ENCODE measurements at places on chromosomes 16 and 17.

DNA sequence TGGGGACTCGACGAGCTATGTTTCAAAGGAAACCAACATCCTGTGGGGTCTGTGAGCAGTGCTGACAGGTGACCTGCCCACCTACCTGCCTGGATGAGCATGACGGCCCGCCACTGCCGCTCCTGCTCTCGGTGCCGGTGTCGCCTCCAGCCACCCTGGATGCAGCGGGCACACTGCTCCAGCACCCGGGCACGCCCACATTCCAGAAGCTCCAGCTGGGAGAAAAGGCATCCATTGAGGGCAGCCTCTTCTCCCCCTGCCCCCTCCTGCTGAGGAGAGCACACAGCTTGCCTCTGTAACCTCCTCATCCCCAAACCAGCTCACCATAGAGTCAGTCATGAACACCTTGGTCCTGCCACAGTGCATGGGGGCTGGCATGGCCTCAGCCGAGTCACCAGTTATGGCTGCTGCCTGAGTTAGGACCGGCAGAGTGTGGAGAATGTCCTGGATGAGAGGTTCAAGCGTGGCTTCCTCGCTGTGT is 14.3 kb downstream of the ZNHIT3 start:
- no peak for DNase-seq

- peak; percentile 47 for DNase-seq
Observed at GRCh38 chr17:42846594-42847280, 2.4 kb downstream of the AOC2 start.

GRCh38 chr16:1572673-1573072 is 39.2 kb downstream of the IFT140 start:
- DNase-seq: no peak

DNA sequence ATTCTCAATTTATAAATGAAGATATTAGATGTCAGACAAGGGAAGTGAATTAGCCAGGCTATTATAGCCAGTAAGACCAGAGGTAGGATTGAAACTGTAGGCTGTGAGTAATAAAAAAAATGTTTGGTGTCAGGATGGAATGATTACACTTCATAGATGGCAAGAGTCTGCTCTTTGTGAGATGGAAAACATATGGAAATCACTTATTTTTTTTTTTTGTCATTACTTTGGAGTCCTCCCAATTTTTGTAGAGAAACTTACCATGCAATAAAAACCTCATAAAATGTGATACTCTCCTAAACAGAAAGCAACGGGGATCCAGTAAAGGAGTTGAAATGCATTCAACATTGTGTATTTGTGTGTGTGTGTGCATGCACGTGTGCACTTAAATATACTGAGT is 532.7 kb upstream of the CDH8 start:
- no peak for DNase-seq

GRCh38 chr16:88503374-88503770 is 50.3 kb downstream of the ZFPM1 start:
- peak; percentile 46 for DNase-seq

DNA sequence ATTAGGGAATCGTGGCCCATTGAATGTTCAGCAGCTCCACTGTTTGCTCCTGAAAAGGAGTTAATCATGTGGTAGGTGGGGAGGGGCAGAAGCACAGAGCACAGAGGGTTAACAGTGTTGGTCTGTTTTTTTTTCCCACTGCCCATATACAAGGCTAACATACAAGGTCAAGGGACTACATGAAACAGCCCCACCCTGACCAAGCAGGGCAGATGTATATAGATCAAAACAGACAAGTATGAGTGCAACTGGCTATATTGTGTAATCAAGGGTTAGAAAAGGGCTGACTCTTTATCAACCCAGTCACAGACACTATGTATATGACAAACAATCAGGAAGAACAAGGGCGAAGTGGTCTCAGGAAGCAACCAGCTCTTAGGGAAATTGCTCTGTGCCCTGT is 186.6 kb upstream of the CDH11 start:
- DNase-seq: no peak

DNA sequence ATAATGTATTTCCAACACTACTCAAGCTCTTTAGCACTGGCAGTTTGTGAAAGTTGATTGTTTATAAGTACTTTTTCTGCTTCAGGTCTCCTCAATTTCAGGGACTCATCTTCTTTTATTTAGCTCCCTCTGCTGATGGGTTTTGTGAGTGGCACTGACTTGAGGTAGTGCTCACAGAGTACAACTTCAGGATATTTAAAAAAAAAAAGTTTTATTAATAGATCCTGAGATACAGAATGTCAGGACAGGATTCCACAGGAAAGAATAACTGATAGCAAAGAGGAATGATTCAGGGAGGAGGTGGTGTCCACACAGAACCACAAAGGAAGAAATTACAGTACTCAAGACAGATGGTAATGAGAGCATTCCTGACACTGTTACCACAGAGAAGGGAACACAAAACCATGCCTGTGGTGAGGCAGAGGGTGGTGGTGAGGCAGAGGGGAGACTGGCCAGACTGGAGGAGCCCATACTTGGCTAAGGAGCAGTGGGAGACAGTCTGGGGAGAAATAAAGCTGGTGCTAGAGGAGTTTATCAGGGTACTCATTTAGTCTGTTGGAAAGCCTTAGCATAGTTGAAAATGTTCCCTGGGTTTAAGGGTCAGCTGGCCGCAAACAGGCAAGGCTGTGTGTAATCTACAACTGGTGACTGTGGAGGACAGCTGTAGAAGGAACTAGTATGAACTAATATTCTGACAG is 63.7 kb downstream of the SPAG9 start:
- peak; percentile 93 for DNase-seq

DNA sequence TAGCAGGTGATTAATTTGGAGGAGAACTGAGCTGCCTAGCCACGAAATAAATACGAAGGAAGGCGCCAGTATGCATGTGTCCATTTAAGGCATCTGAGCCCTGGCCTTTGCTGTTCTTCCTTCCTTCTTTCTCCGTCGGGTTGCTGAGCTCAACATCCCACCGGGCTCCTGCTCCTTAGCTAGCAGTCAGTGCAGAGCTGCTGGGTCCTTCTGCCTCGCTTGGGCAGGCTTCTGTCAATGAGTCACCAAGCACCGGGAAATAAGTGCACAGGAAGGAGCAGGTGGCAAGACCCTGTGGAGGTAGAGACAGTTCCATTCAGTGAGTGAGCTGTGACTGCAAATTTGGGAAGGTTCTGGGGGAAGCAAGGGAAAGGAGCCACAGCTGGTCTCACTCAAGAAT is 120.7 kb downstream of the CCDC182 start:
- no peak for DNase-seq

DNA sequence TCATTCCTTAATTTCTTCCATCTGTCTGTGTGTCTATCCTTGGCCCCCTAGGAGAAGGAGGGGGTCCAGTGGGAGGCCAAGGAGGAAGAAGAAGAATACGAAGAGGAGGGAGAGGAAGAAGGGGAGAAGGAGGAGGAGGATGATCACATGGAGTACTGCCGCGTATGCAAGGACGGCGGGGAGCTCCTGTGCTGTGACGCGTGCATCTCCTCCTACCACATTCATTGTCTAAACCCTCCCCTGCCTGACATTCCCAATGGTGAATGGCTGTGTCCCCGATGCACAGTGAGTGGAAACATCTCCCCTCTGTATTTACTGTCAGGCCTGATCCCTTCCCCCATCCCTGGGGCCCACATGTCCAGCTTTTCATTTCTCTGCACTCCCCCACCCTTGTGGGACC is 6.3 kb downstream of the CHD3 start:
- no peak for DNase-seq

GRCh38 chr17:14748036-14748710 is 447.3 kb downstream of the HS3ST3B1 start:
- DNase-seq: no peak

DNA sequence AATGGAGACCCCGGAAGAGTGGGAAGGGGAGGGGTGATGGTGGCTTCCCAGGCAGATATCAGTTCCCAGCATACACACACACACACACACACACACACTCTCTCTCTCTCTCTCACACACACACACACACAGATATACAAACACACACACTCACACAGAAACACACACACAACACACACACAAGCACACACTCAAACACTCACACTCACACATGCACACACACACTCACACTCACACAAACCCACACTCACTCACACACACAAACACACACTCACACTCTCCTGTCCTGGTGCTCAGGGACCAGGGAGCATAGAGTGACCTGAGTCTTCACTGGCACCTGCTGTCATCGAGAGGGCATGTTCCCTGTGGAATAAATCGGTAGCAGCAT is 5.6 kb downstream of the CA4 start:
- no peak for DNase-seq

GRCh38 chr17:10318535-10318934 is 54.3 kb downstream of the MYH13 start:
- DNase-seq: no peak

GRCh38 chr16:22721511-22722100 is 92.4 kb upstream of the HS3ST2 start:
- DNase-seq: no peak

GRCh38 chr16:30900588-30900987 is 4.2 kb downstream of the CTF1 start:
- DNase-seq: no peak

DNA sequence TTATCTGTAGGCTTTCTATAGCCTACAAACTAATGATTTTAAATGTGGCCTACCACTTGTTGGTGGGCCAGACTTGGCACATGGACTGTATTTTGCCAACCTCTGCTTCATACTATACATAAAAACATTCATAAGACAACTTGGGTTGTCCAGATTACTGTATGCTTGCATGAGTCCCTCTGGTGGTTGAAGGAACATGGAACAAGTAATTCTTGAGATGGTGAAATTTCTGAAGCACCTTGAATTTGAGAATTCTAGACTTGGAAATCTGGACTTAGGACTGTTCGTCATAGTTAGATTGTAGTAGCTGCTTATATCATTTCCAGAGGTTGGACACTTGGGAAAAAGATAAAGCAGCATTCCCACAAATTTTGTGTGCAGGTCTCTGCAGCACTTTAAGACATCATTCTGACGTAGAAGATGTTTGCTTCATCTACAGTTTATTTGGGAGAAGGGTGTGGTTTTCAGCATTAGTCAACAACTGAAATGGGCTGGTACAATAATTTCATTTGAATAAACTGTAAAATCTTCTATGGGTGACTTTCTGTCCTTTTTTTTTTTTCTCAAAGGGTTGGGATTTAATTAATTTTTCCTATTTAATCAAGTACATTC is 31.2 kb downstream of the NFATC3 start:
- peak; percentile 77 for DNase-seq

GRCh38 chr17:55161935-55162555 is 102.7 kb upstream of the HLF start:
- peak; percentile 79 for DNase-seq

GRCh38 chr16:85862476-85863383 is 36.2 kb upstream of the IRF8 start:
- DNase-seq: no peak

DNA sequence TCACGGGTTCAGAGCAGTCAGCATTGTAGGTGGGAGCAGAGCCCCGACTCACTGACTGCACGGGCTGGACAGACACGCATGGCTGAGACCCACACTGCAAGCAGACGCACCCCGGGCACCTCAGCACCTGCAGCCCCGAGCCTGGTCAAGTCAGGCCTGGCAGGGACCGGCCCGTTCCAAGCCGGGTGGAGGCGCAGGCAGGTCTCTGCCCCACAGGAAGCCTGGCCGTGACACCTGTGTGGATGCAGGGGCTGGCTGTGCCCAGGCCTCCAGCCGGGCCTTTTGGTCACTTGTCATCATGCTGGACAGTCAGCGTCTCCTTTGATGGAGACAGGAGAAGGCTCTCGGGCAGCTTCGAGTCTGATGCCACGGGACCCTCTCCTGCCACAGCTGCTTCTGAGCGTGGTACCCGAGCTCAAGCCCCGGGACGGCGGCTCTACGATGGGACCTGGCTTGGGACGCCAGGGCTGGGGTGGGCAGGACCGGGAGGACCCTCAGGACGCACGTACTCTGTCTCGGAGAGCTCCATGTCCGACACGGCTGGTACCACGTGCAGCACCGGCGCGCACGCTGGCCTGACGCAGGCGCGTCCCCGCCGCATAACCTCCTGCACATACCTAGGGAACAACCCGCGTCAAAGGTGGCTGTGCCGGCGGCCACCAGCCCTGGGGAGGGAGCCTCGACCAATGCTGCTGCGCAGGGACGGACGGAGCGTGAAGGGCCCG is 7.9 kb downstream of the PDIA2 start:
- no peak for DNase-seq

DNA sequence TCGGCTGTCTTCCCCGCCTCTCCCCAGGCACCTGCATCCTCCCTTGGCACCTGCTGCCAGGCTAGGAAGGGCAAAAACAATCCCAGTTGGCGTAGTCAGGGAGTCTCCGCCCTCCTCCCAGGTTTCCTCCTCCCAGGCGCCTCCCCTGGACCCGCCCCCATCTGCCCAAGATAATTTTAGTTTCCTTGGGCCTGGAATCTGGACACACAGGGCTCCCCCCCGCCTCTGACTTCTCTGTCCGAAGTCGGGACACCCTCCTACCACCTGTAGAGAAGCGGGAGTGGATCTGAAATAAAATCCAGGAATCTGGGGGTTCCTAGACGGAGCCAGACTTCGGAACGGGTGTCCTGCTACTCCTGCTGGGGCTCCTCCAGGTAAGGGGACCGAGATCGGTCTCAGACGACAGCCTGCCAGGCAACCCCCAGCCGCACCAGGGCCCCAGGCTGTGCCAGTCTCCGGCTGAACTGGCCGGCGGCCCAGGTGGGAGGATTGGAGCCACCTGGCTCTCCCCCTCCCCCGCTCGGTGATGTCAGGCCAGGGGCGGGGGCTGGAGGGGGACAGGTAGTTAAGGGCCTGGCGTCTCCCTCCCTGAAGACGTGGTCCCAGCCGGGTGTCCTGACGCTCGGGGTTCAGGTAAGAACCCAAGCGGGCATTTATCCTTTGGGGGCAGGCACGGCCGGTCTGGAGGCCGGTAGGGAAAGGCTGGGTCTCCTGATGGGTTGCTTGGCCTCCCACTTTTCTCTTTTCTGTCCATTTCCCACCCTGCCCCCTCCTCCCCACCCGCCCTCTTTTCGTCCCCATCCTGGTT is at the start of gene GRB7:
Gene GRB7 (plus strand): TSS at position 179 of the 808 bp plus-strand sequence. CDS start 4,364 bp downstream, outside the sequence.
- no peak for DNase-seq

DNA sequence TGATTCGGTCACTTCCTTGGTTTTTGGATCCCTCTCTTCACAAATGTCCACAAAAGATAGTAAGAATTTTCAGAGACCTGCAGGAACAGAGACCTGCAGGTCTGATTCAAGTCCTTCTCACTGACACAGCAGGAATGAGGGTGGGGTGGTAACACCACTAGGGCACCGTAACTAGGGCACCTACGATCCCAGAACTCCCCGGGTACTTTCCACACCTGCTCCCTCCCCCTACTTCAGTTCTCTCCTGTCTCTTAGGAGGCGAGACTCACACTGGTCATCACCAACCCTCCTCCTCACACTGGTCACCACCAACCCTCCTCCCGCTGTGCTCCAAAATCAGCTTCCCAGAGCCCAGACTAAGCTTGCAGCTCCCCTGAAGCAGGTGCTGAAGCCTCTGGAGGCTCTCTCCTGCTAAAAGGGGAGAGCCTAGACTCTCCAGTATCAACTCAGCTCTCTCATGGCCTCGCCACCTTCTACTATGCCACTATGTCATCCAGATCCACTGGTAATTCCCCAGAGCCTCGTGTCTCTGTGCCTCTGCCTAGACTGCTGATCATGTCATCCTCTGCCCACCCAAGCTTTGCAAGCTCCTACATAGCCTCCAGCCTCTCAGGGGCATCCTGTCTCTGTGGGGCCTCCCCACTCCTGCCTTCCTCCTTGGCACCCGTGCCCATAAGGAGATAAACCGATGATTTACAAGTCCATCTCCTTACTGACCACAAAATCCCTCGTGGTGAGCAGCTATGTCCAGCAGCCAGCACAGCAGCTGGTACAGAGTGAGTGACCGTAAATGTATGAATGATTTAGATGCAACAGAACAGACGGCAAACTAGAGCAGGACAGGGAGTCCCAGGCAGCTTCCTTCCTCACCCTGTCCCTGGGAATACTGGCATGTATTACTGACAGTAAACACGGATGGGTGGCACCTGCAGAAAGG is 63.4 kb upstream of the GSG1L start:
- DNase-seq: no peak

All from choroid plexus epithelial cell (primary cell).